Vagina (tissue), 2 donors: ENCODE measurements at places on chromosomes 11 and 22.

GRCh38 chr11:8252388-8252787 lies 11.3 kb downstream of the LMO1 start:
- no peak for DNase-seq

DNA sequence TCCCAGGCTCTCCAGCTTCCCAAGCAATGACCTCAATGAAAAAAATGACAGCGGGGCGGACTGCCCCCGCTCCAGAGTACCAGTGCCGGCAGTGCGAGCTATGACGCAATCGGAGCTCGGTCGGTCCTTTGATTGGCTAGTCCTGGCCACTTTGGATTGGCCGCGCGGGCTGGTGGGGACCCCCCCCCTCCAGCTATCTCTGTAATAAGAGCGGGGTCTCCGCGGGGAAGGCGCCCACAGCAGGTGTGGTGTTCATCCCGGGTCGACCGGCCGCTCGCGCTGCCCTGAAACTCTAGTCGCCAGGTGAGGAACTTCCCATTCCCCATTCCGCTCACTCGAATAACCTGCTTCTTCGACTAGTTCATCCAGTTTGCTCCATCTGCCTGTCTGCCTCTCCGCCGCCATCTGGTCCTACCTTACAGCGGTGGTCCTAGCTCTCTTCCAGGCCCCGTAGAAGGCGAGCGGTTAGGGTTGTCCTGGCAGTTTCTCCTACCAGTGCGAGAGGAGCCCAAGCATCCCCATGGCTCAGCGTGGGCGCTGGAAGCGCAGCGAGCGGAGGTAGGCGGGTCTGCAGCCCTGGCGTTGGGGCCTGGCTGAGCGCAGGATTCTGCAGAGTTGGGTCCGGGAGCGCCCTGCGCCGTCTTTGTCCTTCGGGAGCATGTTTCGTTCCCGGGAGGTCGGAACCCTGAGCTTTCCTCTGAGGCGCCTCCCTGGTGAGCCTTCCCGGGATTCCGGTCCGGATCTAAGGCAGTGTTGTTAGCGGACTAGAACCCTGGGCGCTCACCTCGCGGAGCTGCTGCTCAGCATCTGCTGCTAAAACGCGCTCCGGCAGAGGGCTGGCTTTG lies at the start of gene CALCB:
TSS of gene CALCB (plus strand) at position 233 of the 845 bp plus-strand sequence. CDS start 1,126 bp downstream, outside the sequence.
- no peak for DNase-seq

DNA sequence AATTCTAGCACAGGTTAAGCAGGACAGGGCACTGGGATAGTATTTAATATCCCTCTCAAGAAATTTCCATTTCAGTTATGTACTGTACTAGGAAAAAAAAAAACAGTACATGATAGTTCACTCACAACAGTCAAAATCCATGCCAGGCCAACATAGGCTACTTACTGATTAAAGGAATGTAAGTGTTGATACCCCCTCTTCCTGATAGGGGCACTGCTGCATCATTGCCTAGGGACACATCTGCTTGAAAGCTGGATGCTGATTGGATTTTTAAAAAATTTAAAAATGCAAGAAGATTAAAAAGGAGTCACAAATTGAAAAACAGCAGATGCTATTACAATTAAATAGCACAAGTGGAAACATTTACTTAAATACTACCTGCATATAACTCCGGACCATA lies 43.4 kb downstream of the APOL5 start:
- DNase-seq: no peak

- no peak for DNase-seq
These were observed at the start of gene MMP26 for GRCh38 chr11:4704054-4704789. Gene MMP26 (plus strand): TSS chr11:4704784.

GRCh38 chr22:50435291-50436014 lies 39.4 kb downstream of the SBF1 start:
- DNase-seq: no peak

- DNase-seq: no peak
These were observed 385.1 kb downstream of the DCDC1 start for GRCh38 chr11:30984442-30984816.

DNA sequence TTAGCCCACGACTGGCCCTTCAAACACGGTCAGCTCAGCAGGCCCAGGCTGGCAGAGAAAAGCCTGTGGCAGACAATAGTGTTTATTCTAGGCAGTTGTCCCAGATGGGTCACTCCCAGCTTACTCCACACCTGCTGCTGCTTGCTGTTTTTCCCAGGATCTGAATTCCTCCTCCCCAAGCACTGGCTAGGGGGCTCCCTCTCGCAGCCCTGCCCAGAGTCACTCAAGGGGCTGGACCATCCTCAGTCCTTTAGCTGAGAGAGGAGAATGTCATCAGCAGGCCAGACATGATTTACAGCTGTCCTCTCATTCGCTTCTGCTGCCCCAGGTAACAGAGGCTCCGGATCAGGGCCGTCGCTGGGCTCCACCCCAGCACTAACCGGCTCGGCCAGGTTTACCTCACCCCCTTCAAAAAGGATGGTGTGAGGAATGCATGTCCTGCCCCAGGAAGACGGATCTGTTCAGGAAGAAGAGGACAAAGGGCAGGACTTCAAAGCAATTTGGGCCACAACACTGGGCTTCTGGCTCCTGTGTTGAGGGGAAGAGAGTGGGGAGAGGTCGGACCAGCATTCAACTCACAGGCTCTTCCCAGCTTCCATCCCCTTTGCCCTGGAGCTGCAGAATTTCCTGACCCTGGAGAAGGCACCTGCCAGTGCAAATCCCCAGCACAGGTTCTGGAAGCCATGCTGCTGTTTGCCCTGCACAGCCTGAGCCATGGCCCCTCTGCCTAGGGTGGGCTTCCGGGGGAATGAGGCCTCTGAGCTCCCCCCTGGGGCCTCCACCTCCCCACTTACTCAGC lies 59.7 kb upstream of the BARX2 start:
- no peak for DNase-seq

GRCh38 chr11:11247576-11247975 lies 105.5 kb downstream of the CSNK2A3 start:
- DNase-seq: no peak

- DNase-seq: no peak
These were observed 18.8 kb upstream of the ZBTB16 start for GRCh38 chr11:114040706-114041211.

GRCh38 chr11:36375353-36376008 lies 79.4 kb downstream of the PRR5L start:
- DNase-seq: no peak
